Activated naive CD4-positive, alpha-beta T cell treated with anti-CD3 and anti-CD28 coated beads, Interleukin-2, amount 50 U/mL, for 16 hours (primary cell): ENCODE measurements at places on chromosomes 2 and 18.

DNA sequence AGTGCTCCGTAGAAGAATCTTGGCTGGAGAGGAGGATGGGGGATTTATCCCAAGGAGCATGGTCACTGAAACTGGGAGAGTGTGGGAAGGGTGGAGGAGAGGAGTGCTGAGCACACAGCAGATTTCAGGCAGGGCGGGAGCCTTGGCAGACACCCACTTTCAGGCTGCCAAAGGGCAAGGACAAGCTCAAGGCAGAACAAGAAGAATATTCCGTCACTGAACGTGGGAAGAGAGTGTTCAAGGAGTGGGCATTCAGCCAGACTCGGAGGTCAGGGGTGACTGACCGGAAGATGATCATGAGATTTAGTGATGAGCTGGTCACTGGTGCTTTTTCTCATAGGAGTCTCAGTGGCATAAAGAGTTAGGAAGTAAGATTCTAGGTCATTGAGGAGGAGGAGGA lies 136.2 kb upstream of the RASGRP3 start:
- DNase-seq: no peak

DNA sequence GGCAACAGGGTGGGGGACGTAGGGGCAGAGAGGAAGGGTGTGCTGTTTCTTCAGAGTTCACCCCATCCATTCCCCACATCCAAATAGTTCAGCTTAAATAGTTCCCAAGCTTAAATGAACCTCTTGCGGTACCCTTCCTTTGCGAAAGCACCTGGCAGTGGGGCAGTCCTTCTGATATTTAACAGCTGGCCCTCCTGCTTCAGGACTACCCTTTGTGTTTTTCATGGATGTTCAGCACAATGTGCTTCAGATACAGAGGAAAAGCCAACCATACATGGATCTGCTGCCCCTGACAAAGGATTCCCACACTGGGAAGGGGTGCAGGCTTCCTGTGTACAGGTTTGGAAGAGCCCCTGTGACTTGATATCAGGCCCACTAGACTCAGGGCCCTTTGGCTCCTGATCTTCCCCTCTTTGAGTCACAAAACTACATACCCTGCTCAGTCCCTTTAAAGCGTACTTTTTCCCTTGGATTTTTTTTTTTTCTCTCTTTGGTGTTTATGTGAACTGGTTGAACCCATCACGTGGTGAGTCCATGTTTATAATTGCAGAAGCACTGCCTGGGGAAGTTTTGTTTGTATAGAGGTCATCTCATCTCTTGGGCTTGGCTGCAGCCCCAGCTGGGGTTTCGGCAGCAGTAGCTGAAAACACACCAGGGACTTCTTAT lies 45.3 kb upstream of the IGFBP5 start:
- no peak for DNase-seq

GRCh38 chr2:188478724-188479123 lies 187.1 kb downstream of the GULP1 start:
- no peak for DNase-seq

DNA sequence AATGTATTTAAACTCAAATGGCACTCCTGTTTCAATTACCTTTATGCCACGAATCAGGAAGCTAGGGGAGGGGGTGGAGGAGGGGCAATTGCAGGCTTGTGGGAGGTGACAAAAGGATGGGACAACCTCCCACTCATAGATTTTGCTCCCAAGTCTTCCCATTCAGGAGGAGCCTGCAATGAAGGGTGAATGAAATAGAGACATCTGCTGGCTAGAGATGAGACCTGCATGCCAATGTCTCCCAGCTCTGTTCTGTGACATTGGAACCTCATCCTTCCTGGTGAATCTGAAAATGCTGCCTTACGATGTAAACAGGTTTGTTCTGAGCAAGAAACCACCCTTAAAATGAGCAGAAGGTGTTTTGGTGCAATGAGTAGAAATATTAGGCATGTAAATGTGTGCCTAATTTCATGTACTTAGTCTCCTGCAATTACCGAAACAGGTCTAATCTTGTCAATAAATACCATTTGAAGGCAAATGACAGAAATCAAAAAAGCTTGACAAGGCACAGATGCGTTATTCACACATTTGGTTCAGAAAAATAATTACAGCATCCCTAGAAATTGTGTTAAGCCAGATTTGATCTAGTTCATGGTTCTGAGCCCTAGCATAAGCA lies 2.7 kb upstream of the PID1 start:
- no peak for DNase-seq

GRCh38 chr2:168970711-168971233 lies 60.4 kb downstream of the ABCB11 start:
- DNase-seq: no peak
